ENCODE measurements at places on chromosomes 5 and 9.

- no peak for DNase-seq
These were observed 1.3 kb downstream of the GNG10 start for GRCh38 chr9:111662576-111663300.

DNA sequence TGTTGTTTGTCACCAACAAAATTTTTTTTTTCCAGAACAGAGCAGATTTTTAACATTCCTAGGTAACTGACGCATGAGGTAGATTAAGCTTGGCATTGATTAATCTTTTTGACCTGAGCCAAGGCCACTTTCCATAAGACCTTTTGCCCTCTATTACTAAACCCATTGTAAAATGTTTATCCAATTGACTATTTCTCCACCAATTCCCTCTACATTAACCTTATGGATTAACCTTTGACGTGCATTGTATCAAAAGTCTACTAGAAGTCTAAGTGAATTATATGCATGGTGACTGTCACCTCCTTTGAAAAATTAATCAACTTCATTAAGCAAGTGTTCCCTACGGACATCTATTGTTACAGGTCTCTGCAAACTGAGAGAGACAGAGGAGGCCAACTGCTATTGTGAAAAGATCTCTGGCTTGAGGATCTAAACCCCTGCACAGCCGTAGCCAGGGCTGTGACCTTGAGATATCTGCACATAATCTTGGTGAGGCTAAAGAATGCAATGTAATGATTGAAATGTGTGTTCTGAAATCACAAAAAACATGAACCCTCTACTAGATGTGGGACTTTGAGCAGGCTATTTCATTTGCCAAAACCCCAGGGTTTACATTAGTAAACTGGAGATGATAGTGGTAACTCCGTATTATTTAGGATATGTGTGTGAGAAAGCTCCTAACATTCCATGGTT, 632.2 kb downstream of the TLR4 start:
- DNase-seq = no peak

GRCh38 chr5:162593881-162594280, 526.3 kb downstream of the GABRG2 start:
- no peak for DNase-seq

GRCh38 chr5:149635394-149635793, 54.1 kb downstream of the ARHGEF37 start:
- no peak for DNase-seq

- DNase-seq = no peak
These were observed 38.0 kb downstream of the ADAMTS16 start for GRCh38 chr5:5178136-5178535.

DNA sequence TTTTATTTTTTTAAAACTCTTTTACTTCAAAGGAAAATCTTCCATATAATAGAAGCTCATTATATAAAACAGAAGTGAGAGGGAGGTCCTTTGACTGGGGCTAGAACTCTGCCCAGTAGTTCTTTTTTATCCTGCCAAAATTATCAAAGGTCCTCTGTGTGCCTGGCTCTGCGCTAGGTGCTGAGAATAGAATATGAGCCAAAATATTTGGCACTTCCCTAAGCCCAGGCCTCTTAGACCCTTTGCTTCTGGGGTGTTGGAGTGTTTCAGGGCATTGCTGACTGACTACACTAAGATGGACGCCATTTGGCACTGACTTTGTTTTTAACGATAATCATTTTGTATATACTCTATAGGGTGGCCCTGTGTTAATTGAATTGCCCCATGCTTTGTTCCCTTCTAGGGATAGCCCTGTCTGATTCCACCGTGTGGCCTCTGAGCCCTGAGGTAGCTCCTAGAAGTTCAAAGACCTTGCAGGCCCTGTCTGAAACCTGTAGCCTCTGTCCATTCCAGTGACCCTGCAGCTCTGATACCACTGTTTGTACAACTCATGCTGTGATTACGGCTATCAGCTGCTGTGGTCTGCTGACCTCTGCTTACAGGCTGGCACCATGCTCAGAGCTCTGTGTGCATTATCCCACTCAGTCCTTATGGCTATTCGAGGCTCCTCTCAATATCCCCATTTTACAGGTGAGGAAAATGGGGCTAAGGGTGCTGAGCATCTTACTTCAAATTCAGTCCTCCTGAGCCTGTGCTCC, 84.3 kb upstream of the SHB start:
- no peak for DNase-seq

- no peak for DNase-seq
These were observed 140.1 kb upstream of the MOCS2 start for GRCh38 chr5:53249529-53250200.

Measured in NCI-H1417 treated with DMSO at 0.1 percent for 48 hours (cell line).